ENCODE measurements at places on chromosomes 6 and 20. TPM values are rescaled to one million over a fixed set of nuclear protein-coding genes. Genes with fewer than 3 reads are reported as not detected.

The PRICKLE4 gene
- total RNA-seq = 6.4 TPM

The MEP1A gene
- total RNA-seq = not detected

The CLVS2 gene
- not detected for total RNA-seq

The RPS6KA2 gene
- 122 TPM for total RNA-seq

The ARMH2 gene
- not detected for total RNA-seq

The QRSL1 gene
- 7.7 TPM for total RNA-seq

The SLC22A7 gene
- not detected for total RNA-seq

The FBXO9 gene
- total RNA-seq = 18.9 TPM

The PAK5 gene
- total RNA-seq = under 0.01 TPM

The CFAP61 gene
- total RNA-seq = not detected

The PRDM1 gene
- total RNA-seq = 1.5 TPM

The FAXC gene
- total RNA-seq = 0.39 TPM

The FRK gene
- total RNA-seq = 0.13 TPM

The DDX43 gene
- total RNA-seq = 1.3 TPM

The PRRC2A gene
- 19.8 TPM for total RNA-seq

The BTN1A1 gene
- not detected for total RNA-seq

The B4GALT5 gene
- 33.1 TPM for total RNA-seq

The EDN1 gene
- 63.0 TPM for total RNA-seq

The OVOL2 gene
- not detected for total RNA-seq

The RSPH4A gene
- 0.89 TPM for total RNA-seq

The COL12A1 gene
- total RNA-seq = 1.4 TPM

The GGT7 gene
- total RNA-seq = 3.4 TPM

The ADAM33 gene
- total RNA-seq = under 0.01 TPM

The OPRL1 gene
- total RNA-seq = 2.7 TPM

The AVP gene
- not detected for total RNA-seq

The SNAI1 gene
- 1.0 TPM for total RNA-seq

The HTR1E gene
- not detected for total RNA-seq

The REPS1 gene
- 23.4 TPM for total RNA-seq

The LPIN3 gene
- total RNA-seq = 0.77 TPM

The SLC17A3 gene
- not detected for total RNA-seq

The TTK gene
- total RNA-seq = 4.8 TPM

The C6orf132 gene
- total RNA-seq = under 0.01 TPM

The LBP gene
- 0.13 TPM for total RNA-seq

The MICA gene
- total RNA-seq = 33.2 TPM

The ZNF334 gene
- 0.76 TPM for total RNA-seq

The AHCY gene
- total RNA-seq = 127 TPM

The SPATA25 gene
- 0.51 TPM for total RNA-seq
